ENCODE measurements at places on chromosomes 5 and 9.

- DNase-seq, result no peak
Measured at GRCh38 chr5:64773533-64773932, 4.8 kb downstream of the CWC27 start.

DNA sequence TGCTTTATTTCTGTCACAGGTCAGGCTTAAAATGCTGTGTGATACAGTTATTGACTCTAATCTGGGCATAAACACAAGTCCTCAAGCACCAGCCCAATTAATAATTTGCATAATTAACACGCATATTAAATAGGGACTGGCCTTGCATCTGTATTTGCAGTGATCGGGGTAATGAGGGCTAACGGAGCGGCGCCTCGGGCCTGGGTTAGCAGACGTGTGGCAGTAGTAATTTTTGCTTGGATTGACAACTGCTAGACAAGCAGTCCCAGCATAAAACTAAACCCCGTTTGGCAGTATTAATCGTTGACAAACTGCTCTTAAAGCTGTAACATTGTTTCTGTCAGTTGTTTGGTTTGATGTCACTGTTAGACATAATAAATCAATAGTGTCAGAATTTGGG is 109.2 kb downstream of the PBX3 start:
- DNase-seq, result no peak

- no peak for DNase-seq
Measured at GRCh38 chr5:164098531-164098930, 593.1 kb downstream of the MAT2B start.

DNA sequence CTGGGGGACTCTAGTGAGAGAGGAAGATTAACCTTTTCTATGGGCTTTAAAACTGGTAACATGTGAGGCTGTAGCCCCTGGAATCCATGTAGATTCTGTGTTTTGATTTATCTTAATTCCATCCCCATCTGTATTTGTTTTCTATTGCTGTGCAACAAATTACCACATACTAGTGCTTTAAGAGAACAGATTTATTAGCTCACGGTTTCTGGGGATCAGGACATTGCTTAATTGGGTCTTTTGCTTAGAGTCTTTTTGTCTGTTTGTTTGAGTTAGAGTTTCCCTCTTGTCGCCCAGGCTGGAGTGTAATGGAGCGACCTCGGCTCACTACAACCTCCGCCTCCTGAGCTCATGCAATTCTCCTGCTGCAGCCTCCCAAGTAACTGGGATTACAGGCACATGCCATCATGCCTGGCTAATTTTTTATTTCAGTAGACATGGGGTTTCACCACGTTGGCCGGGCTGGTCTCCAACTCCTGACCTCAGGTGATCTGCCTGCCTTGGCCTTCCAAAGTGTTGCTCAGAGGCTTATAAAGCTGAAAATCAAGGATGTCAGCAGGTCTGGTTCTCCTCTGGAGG is 29.9 kb upstream of the GNA14 start:
- no peak for DNase-seq

- no peak for DNase-seq
Measured at GRCh38 chr5:151674626-151675610, 11.8 kb downstream of the SPARC start.

DNA sequence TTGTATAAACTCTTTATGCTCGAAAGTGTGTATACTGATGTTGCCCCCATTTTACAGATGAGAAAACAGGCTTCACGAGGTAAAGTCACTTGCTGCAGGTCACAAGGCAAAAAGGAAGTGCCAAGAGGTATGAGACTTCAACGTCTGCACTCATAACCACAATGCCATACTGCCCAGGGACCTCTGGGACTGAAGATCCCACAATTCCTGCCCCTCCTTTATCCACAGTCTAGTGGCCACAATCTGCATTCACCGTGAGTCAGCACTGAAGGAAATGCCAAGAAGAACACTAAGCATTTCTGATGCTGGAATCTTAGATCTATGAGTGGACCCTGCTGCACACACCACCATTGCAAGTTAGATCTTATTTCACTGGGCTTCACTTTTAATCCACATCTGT is 37.3 kb downstream of the MED27 start:
- no peak for DNase-seq

DNA sequence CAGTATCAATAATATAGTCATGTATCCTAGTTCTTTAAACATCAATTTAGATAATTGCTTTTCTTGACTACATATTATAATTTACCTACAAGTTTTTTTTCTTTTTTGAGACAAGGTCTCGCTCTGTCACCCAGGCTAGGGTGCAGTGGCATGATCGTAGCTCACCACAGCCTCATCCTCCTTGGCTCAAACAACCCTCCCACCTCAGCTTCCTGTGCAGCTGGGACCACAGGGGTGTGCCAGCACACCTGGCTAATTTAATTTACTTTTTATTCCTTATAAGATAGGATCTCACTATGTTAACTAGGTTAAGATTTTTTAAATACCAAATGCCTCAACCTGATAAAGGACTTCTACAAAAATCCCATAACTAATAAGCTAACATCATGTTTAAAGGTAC is 21.1 kb downstream of the UIMC1 start:
- no peak for DNase-seq

GRCh38 chr9:5718296-5719032 is 89.6 kb downstream of the RIC1 start:
- DNase-seq, result no peak

- no peak for DNase-seq
Measured at GRCh38 chr9:90909225-90909624, 107.6 kb downstream of the SYK start.

DNA sequence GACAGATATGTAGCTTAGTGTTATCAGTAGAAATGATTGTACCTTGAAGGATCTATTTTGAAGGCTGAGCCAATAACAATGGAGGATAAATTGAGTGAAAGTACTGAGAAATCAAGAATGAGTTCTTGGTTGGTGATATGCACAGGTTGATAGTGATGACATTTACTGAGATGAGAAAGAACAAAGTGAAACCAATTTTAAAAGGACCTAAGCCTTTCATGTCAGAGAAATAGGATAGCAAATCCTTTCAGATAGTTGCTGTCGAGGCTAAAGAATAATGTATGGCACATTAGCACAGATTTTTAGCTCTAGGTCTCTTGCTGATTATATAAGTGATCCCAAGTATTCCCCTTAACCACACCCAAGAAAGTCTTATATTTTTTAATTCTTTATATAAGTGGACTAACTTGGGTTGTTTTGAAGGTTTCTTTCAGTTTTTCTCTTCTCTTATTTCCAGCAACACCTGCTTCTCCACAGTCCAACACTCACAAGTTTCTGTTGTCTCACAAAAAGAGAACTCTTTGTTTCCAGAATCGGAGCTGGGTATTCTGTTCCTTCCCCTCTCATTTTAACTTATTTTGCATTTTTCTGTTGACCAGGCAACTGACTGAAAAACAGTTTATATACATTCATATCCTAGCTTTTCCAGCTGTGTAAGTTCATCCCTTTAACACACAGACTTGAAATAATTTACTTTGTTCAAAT is 286.9 kb upstream of the ATP10B start:
- DNase-seq, result no peak

- no peak for DNase-seq
Measured at GRCh38 chr9:68711281-68711680, 6.2 kb downstream of the PIP5K1B start.

GRCh38 chr5:57383093-57383861 is 99.3 kb downstream of the ACTBL2 start:
- no peak for DNase-seq

DNA sequence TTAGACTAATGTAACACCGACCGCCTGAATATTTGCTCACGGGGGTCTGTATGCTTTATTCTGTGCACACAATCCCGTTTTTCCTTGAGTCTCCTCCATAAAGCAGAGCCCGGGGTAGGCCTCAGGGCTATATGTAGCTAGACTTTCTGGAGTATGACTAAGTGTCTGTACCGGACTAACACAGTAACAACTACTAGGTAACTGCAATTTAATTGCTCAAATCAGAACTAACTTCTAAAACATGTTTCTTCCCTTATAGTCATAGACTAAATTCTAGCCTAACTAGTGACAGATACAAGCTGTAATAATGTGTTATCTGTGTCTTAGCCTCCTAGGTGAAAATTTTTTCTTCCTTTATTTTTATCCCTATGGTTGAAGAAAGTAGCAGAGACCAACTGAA is 2.1 kb downstream of the REEP5 start:
- DNase-seq, result no peak

DNA sequence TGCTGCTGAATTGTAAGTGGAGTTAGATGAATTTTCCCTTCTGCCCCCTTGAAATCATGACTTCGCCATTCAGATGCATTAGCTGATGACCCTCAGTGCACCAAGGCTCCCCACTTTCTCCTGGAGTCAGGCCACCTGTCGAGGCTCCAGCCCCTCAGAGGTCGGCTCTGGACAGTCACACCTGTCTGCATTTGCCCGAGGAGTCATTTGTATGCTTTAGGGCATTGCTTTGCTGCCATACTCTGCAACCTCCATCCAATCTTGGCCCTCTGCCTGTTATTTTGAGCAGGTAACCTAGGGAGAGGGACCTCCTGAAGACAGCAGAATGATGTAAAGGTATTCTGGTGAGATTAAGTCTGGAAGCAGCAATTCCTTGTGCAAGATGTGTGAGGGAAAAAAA is 144.8 kb downstream of the MACROH2A1 start:
- no peak for DNase-seq

DNA sequence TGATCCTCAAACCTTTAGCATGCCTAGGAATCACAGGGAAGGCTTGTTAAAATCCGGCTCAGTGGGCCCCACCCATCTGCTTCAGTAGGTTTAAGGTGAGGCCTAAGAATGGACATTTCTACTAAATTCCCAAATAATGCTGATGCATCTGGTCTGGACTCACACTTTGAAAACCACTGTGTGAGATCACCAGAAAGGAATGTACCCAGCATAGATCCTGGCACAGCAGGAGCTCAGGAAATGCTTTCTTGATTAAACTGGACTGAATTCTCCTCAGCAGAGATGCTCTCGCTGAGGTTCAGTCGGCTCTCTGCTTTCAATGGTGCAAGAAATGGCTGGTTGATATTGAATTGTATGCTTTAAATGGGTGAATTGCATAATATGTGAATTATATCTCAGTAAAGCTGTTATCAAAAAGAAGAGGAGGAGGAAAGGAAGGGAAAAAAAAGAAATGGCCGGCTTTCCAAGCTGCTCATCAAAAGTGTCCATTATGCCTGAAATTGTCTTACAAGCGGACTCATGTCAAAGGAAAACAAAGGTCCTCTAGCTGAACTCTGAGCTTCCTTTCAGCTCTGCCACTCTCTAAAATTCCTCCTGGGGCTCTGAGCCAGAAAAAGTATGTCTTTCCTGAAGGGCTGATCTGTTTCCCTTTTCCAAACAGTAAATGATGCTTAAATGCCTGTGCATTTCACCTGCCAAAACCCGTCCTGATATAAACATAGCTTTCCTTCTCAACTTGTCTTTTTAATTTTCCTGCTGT is 77.6 kb upstream of the SAP30L start:
- no peak for DNase-seq

GRCh38 chr5:56354836-56355235 is 121.7 kb upstream of the ANKRD55 start:
- DNase-seq, result no peak

GRCh38 chr9:3942361-3942760 is 357.5 kb downstream of the GLIS3 start:
- DNase-seq, result no peak

- no peak for DNase-seq
Measured at GRCh38 chr5:174589011-174589410, 135.4 kb upstream of the MSX2 start.

- DNase-seq, result no peak
Measured at GRCh38 chr9:129561594-129562281, 59.2 kb downstream of the C9orf50 start.

GRCh38 chr5:178357121-178357521 is 124.5 kb upstream of the PHYKPL start:
- no peak for DNase-seq

DNA sequence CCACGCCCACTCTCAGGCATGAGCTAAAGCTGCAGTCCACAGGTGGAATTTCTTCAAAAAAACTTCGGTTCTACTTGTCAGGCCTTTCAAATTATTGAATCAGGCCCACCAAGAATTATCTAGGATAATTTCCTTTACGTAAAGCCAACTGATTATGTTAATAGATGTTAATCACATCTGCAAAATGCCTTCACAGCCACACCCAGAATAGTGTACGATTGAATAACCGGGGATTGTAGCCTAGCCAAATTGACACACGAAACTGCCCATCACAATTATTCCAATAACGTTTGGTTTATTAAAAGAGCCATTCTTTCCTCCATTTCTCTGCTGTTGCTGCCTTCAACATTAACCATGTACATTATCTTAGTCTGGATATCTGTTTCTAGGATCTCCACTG is 148.7 kb downstream of the NR3C1 start:
- DNase-seq, result no peak

DNA sequence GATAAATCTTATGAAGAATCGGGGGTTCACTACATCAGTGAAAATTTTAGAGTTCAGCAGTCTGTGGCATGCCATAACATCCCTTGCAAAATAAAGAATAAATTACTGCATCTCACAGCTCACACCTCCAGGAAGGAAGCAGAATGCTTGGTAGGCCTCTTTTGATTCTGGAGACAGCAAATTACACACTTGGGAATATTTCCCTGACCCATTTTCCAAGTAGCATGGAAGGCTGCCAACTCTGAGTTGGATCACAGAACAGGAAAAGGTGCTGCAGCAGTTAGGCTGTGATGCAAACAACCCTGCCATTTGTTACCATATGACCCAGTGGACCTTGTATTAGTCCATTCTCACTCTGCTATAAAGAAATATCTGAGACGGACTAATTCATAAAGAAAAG is 293.5 kb downstream of the ASTN2 start:
- DNase-seq, result no peak

- no peak for DNase-seq
Measured at GRCh38 chr5:162283609-162284008, 216.0 kb downstream of the GABRG2 start.

DNA sequence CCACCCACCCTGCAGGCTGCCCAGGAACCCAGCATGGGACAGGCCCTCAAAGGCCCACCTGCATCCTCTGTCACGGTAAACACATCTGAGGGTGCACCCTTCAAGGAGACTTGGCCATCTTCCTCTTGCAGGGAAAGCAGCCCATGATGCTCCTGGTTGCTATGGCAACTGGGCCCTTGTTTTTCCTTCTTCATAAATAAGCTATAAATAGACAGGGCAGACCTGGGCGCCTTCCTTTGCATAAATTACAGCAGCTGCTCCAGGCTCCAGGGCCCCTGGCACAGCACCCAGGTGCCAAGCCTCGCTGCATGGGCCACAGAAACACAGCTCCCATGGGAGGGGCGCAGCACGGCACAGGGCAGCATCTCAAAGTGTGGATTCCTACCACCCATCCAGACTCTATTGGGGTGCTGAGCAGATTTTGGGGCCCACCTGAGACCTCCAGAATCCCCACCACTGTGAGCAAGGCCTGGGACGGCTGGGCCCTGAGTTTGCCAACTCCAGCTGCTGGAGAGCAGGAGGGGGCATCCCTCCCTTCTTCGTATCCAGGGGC is 5.8 kb upstream of the PSMB7 start:
- no peak for DNase-seq

DNA sequence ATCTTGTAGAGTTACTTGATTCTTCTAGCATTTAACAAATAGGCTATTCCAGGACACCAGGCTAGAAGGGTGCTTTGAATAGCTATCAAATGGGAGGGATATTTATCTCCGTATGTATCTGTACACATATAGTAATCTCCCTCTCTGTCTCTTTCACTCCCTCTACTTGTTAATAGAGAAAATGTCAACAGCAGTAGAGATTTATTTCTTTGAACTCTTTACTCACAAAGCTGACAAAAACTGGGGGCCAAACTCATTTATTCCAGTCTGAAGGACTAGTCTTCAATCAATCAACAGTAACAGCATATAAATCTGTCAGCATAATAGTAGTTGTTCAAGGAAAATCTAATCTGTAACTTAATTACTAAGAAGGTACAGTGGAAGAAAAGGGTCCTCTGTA is 78.2 kb upstream of the FER start:
- no peak for DNase-seq

GRCh38 chr5:3351581-3352442 is 243.8 kb upstream of the IRX1 start:
- no peak for DNase-seq

Data from stimulated activated CD8-positive, alpha-beta memory T cell treated with anti-CD3 and anti-CD28 coated beads, Interleukin-2, amount 100 ng/mL, for 48 hours (primary cell).